ENCODE measurements at places on chromosomes 1 and 21. TPM values are rescaled to one million over a fixed set of nuclear protein-coding genes. Genes with fewer than 3 reads are reported as not detected.

The BARHL2 gene
- total RNA-seq: not detected

The OLIG2 gene
- not detected for total RNA-seq

The CFAP141 gene
- not detected for total RNA-seq

The F5 gene
- total RNA-seq: not detected

The CYB561D1 gene
- total RNA-seq: 4.7 TPM

The CFHR2 gene
- total RNA-seq: not detected

The C1orf53 gene
- 1.9 TPM for total RNA-seq

The GPR153 gene
- 2.4 TPM for total RNA-seq

The CYYR1 gene
- 6.9 TPM for total RNA-seq

Data from dermis lymphatic vessel endothelial cell (primary cell).